ENCODE measurements at places on chromosomes 1 and 21.

- DNase-seq: no peak
Measured at GRCh38 chr21:40841524-40842196, 5.3 kb downstream of the DSCAM start.

- no peak for DNase-seq
Measured at GRCh38 chr1:81111818-81112217, 688.9 kb upstream of the ADGRL2 start.

GRCh38 chr21:16180614-16181013, 450.8 kb downstream of the USP25 start:
- DNase-seq: no peak

DNA sequence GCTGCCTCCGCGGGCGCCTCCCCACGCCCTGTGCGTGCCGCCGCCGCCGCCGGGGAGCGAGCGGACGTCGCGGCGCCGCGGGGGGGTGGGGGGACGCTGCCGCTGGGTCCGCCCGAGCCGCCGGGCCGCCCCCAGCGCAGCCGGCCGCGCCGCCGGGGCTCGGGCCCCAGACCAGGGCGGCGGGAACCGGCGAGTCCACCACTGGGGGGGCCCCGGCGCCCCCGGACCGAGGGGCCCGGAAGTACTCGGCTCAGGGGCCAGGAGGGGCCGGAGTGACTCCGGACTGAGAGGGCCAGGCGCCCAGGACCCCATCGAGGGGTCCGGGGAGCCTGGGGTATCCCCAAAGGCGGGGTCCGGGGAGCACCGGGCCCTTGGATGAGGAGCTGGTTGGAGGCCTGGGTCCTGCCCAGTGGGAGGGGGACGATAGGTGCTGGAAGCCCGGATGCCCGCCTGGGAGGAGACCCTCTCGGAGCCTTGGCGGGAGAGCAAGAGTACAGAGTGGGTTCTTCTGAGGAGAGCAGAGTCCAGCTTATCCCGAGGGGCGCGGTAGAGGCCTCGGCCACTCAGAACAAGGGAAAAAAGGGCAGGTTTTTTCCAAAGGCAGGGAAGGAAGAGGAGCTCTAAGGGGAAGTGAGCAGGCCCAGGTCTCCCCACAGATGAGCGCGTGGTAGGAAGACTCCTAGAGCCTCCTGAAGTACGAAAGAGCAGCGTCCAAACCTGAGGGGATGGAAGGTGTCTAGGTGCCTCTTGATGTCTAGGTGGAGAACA, 556 bp downstream of the GMEB1 start:
- no peak for DNase-seq

- no peak for DNase-seq
Measured at GRCh38 chr1:206448471-206448870, 21.8 kb upstream of the IKBKE start.

DNA sequence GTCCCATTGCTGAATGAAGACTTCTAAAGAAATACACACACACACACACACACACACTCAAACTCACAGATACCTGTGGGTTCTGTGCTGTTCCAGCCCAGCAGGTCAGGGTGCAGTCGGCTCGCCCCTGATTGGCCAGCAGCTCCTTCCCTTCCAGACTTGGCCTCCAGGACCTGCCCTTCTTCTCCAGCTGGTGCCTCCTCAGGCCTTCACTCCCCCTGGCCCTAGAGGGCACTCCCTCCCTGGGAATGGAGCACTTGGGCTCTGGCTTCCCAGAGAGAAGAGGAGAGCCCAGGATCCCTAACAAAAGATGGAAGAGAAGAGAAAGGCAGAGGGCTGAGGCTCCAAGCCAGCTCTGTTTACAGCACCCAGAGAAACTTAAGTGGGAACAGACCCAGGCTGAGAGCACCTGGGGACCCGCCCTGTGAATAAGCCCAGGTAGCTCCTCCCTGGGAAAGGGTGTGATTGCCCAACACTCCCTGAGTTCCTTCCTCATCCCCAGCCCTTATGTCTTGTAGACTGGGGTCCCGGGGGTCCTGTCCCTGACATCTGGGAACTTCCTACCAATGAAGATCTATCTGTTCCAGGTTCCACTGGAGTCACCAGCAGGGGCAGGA, at the start of gene PGLYRP3:
Gene PGLYRP3 (minus strand): TSS at position 383 of the 617 bp plus-strand sequence. CDS start 2,287 bp downstream, outside the sequence.
- no peak for DNase-seq

GRCh38 chr1:218499011-218499691, 154.0 kb downstream of the TGFB2 start:
- no peak for DNase-seq
